ENCODE measurements at places on chromosomes 13 and 19.

GRCh38 chr13:105037110-105037509 is 1498.4 kb downstream of the EFNB2 start:
- DNase-seq, result no peak

GRCh38 chr13:52006523-52007245 is 4.6 kb downstream of the ATP7B start:
- no peak for DNase-seq

- DNase-seq, result peak; percentile 41
These were observed at the start of gene ITM2B for GRCh38 chr13:48233046-48233888. Gene ITM2B, plus strand, starts transcription at chr13:48233206. Its CDS starts 155 bp downstream, at chr13:48233361.

DNA sequence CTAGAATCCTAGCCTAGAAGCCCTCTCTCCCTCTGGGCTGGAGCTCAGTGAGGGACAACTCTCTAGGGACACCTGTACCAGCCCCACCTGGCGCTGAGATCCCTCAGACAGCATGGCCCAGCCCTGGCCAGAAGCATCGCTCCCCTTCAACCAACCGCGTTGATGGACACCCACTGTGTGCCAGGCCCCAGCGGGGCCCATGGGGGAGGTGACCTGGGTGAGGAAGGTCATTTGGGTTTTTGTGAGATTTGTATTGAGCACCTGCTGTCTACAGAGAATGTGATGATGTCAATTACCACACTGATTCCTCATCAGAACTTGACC is 9.2 kb upstream of the ARRDC2 start:
- DNase-seq, result no peak

GRCh38 chr19:32837531-32837930 is 32.0 kb downstream of the SLC7A9 start:
- DNase-seq, result no peak

GRCh38 chr13:51223560-51224270 is 1.5 kb downstream of the FAM124A start:
- no peak for DNase-seq

DNA sequence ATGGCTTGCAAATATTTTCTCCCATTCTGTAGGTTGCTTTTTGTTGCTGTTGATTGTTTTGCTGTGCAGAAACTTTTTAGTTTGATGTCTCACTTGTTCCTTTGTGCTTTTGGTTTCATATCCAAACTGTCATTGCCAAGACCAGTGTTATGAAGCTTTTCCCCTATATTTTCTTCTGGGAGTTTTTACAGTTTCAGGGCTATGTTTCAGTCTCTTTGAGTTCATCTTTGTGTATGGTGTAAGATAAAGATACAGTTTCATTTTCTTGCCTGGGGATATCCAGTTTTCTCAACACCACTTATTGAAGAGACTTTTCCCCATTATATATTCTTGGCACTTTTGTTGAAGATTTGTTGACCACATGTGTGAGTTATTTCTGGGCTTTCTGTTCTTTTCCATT is 139.9 kb downstream of the MRPL57 start:
- DNase-seq, result no peak

- no peak for DNase-seq
These were observed 22.6 kb downstream of the SMIM24 start for GRCh38 chr19:3457528-3458228.

DNA sequence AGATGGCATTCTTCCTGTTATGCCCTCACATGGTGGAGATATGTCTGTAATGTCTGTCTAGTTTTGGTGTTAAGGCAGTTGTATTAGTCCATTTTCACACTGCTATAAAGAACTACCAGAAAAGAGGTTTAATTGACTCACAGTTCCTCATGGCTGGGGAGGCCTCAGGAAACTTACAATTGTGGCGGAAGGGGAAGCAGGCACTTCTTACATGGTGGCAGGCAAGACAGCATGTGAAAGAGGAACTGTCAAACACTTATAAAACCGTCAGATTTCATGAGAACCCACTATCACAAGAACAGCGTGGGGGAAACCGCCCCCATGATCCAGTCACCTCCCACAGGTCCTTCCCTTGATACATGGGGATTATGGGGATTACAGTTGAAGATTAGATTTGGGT is 3.2 kb downstream of the ZNF441 start:
- DNase-seq, result no peak

GRCh38 chr13:96141032-96141431 is 51.1 kb downstream of the HS6ST3 start:
- DNase-seq, result no peak

GRCh38 chr19:38049105-38049649 is 142.2 kb downstream of the SIPA1L3 start:
- peak; percentile 49 for DNase-seq

GRCh38 chr19:1438933-1439354 is 748 bp downstream of the RPS15 start:
- no peak for DNase-seq

- no peak for DNase-seq
These were observed 32.9 kb downstream of the ING1 start for GRCh38 chr13:110746438-110746837.

DNA sequence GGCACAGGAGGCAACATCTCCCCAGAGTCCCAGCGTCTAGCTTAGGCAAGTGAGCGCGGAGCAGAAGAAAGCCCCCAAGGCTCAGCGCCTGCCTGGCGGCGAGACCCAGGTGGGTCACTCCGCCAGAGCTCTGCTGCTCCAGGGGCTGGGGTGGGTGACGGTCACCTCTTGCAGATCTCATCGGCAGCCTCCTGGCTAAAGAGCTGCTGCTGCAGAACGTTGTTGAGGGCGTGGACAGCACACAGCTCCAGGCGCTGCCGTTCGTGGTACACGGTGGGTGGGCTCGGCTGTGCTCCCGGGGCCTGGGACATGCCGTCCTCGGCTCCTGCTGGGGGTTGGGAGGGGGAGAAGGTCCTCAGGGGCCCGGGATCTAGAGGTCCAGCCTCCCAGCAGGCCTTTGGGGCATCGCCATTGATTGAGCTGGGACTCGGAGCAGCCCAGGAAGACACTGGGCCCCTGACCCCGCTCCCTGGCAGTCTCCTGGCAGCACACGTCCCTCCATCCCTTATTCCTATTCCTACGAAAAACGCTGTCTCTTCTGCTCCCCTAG is 795 bp downstream of the JOSD2 start:
- DNase-seq, result no peak

DNA sequence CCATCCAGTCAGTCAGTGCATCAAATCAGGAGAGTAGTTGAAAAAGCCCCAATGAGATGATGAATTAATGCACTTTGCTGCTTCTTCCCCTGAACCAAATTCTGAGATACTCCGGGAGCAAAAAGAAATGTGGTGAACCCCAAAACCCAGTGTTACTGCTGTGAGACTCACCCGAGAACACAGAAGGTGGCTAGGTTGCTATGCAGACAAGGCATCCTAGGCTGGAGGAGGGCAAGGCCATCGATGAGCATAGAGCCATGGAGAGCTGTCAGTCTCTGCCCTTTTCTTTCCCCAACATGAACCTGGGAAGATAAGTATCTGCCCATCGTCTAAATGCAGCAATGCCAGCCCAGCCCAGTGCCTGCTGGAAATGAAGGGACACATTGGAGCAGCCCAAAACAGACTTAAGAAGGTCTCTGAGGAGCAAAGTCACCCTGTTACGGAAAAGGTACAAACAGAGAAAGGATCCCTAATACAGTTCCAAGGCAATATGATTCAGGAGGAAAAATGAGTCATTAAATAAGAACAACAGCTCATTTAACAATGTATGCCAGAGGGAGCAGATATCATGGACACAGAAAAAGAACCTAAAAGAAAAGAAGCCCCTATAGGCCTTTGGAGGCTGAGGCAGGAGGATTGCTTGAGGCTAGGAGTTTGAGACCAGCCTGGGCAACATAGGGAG is 272.0 kb downstream of the FOXO1 start:
- no peak for DNase-seq

DNA sequence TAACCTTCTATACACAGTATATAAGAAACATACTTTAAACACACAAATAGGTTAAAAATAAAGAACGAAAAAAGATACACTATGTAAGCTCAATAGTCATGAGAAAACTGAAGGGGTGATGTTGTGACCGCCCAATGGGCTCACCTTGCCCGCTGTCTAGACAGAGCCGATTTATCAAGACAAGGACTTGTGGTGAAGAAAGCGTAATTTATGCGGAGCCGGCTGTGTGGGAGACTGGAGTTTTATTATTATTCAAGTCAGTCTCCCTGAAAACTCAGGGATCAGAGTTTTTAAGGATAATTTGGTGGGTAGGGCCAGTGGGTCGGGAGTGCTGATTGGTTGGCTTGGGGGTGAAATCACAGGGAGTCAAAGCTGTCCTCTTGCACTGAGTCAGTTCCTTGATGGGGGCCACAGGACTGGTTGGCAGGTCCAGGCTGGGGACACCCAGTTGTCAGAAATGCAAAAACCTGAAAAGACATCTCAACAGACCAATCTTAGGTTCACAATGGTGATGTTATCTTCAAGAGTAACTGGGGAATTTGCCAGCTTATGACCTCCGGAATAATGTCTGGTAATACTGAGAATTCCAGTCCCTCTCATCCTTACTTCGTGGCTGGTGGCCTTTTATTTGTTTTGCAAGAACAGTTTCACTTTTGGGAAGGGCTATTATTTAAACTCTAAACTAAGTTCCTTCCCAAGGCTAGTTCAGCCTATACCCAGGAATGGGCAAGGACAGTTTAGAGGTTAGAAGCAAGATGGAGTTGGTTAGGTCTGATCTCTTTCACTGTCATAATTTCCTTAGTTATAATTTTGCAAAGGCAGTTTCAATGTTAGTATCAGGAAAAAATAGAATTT is 96.6 kb downstream of the UBL3 start:
- no peak for DNase-seq

- DNase-seq, result no peak
These were observed 6.9 kb downstream of the B3GNT8 start for GRCh38 chr19:41420101-41420880.

- DNase-seq, result no peak
These were observed 811.5 kb upstream of the ATXN8OS start for GRCh38 chr13:69296130-69296529.

GRCh38 chr13:38898481-38898880 is 92.2 kb downstream of the STOML3 start:
- no peak for DNase-seq

- no peak for DNase-seq
These were observed 614 bp upstream of the PNMA8A start for GRCh38 chr19:46471811-46472543.

GRCh38 chr13:27482983-27483382 is 32.6 kb upstream of the MTIF3 start:
- peak; percentile 35 for DNase-seq

DNA sequence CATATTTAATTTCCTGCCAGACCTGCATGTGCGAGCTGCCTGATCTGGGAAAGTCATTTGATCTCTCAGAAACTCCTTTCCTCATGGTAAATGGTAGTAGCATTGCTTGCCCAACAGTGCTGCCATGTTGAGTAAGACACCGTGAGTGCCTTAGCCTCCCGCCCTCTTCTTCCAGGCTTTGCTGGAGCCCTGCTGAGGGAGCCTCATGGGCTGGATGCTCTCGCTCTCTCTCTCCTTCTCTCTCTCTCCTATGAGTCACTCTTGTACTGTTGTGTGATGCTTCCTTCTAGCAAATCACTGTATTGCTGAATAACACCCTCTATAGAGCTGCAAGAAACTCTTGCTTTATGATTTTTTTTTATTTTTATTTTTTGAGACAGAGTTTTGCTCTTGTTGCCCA is 365.5 kb downstream of the UQCRFS1 start:
- DNase-seq, result no peak

GRCh38 chr19:46924874-46925547 is 64.2 kb downstream of the ARHGAP35 start:
- no peak for DNase-seq

DNA sequence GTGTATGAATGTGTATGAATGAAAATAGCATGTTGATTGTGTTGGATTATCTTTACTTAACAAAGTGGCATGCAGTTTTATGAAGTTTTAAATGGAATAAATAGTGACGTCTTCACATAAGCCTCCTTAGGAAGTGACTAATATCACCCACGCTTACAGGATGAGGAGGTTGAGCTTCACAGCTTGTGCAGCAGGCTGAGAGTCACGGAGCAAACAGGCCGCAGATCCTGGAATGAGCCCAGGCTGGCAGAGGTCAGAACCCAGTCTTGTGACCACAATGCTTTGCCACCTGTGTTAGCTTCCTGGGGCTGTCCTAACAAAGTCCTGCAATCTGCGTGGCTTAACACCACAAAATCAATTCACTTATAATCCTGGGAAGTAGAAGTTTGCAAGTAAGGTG is 20.8 kb downstream of the LAIR2 start:
- no peak for DNase-seq

GRCh38 chr13:76533251-76533650 is 353.0 kb downstream of the KCTD12 start:
- no peak for DNase-seq

- DNase-seq, result no peak
These were observed 3.5 kb downstream of the FZR1 start for GRCh38 chr19:3509566-3509989.

DNA sequence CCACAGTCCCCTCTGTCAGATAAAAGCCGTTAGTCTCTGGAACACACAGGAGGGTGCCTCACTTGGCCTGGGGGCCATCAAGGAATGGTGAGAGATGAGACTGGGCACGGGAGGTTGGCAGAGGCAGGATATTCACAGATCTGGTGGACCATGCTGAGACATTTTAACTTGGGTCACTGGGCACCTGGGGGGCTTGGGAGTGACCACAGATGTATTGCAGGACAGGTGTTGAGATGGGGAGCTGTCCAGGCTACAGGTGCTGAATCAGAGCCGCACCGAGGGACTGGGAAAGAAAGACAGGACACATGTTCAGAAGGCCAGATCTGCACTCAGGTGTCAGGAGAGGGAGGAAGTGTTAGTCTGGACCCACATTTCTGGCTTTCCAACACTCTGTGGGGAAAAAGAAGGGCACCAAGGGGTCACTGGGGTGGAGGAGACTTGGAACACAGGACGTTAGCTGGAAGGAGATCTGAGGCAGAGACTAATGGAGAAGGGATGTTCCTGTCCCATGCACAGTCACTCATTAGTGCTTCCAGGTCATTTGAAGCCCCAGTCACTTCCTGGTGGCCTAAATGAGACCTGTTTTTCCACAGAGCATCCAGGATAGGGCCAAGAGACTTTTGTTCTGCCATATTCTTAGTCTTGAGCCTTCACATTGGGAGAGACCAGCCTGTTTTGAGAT is 56.1 kb downstream of the CHST8 start:
- no peak for DNase-seq

GRCh38 chr19:28377077-28377476 is 835.9 kb downstream of the UQCRFS1 start:
- DNase-seq, result no peak

- DNase-seq, result no peak
These were observed 31.4 kb downstream of the TUBA3C start for GRCh38 chr13:19150226-19150625.

GRCh38 chr19:34428549-34429285 is 536 bp downstream of the UBA2 start:
- peak; percentile 11 for DNase-seq

Data from memory B cell (primary cell).